Fibroblast of lung (primary cell): ENCODE measurements at places on chromosomes 12 and 14. TPM values are rescaled to one million over a fixed set of nuclear protein-coding genes. Genes with fewer than 3 reads are reported as not detected.

KRT79 gene
- not detected in 2 replicates for total RNA-seq

FOXN4 gene
- total RNA-seq, result not detected in 2 replicates

GALNT16 gene
- 8.5 and 9.6 TPM in 2 replicates for total RNA-seq

POU6F1 gene
- 3.3 and 4.8 TPM in 2 replicates for total RNA-seq

PTPRO gene
- 0.26 and 0.33 TPM in 2 replicates for total RNA-seq

SLC25A47 gene
- total RNA-seq, result under 0.01 TPM in 1 of 2 replicates, not detected in the other

CD69 gene
- total RNA-seq, result not detected in 2 replicates

FAM186B gene
- total RNA-seq, result 0.33 and 0.51 TPM in 2 replicates

SMIM41 gene
- total RNA-seq, result 2.0 and 2.1 TPM in 2 replicates

KRT6A gene
- not detected in 2 replicates for total RNA-seq

SLC38A4 gene
- 1.8 and 6.1 TPM in 2 replicates for total RNA-seq

FRMD6 gene
- 157 and 200 TPM in 2 replicates for total RNA-seq

- DNase-seq, result no peak
These were observed 1558.5 kb upstream of the TMEM132C start for GRCh38 chr12:126708492-126708896.

GRCh38 chr12:47340411-47341015 lies 260.8 kb upstream of the AMIGO2 start:
- DNase-seq, result no peak

DNA sequence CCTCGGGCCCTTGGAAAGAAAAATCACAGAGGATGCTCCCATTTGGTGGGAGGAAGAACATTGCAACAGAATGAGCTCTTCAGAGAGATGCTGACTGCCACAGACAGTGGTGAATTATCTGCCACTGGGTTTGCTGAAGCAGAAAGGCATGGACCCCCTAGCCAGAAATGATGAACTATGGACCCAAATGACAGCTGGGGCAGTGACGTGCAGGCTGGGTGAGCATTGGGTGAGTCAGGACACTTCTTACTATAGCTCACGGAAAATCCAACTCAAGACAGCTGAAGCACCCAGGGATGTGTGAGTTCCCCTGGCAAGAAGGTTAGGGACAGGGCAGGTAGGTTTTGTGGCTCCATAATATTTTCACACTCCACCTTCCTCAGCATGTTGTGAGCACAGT lies 993.2 kb downstream of the BCL11B start:
- DNase-seq, result no peak

DNA sequence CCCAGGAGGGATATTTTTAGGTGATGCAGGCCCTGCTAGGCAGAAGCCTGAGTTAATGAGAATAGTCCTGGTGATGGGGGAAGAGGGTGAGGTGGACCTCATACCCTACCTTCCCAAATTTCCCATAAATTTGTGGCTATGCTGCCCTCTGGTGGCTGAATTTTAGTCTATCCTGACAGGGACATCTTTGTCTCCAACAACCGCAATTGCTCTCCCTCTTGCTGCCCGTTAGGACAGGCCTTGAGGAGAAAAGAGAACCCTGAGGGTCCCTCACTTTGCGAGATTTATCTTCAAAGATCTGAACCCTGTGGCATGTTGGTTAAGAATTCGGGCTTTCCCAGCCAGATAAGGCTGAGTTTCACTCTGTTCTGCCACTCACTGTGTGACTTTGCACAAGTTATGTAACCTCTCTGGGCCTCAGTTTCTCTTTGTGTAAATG lies 9.8 kb upstream of the ZNF385A start:
- DNase-seq, result peak; percentile 34

DNA sequence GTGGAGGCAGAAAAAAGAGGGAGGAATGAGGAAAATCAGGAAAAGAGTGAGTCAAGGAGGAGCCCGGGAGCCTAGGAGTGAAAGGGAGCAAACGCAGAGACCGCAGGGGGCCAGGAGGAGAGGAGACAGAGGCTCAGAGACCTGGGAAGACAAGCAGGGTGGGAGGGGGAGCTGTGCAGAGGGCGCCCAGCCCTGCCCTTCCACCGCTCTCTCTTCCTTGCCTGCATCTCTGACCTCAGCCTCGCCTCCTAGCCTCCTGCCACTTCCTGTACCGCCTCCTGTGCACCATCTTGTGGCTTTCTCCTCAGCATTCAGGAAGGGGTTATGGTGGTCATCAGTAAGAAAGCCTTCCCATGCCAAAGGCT lies 1.3 kb downstream of the CLSTN3 start:
- no peak for DNase-seq

- peak; percentile 48 for DNase-seq
These were observed 28.4 kb upstream of the FOXN3 start for GRCh38 chr14:89445273-89445973.

DNA sequence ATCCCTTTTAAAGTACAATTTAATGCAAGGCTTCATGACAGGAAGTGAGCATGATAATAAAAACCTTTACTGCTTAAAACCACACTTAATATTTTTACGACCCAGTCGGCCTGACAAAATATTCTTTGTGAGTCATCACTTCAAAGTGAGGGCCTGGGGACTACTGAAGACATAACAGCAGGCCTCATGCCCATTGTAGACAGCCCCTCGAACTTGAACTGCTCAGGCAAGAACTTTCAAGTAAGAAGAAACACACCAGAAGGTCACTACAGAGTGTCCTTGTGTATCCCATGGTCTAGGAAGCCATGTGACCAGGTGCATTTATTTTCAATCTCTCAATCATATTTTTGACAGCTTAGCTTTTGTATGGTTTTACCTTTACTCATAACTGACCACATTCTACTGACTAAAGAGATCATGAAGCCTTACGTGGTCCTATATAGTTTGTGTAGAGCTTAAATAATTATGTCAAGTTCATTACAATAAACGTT lies 61.4 kb upstream of the MANSC4 start:
- DNase-seq, result peak; percentile 64

GRCh38 chr14:74836251-74836960 lies 39.5 kb downstream of the PROX2 start:
- peak; percentile 53 for DNase-seq

DNA sequence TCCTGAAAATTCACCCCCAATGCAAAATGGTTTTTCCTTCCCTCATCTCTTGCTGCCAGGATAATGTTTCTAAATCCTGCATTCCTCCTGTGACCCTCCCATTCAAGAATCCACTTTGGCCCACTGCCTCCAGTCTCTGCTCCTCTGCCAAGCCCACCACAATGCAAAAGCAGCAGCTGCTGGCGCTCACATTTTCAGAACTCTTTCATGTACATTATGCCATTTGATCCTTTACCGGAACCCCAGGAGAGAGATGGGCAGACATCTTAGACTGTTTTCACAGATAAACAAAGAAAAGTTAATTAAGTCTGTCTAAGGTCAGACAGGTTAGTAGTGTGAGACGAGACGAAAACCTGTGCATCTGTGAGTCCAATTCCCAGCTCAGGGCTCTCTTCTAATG lies 12.9 kb downstream of the LRIG3 start:
- DNase-seq, result peak; percentile 87

DNA sequence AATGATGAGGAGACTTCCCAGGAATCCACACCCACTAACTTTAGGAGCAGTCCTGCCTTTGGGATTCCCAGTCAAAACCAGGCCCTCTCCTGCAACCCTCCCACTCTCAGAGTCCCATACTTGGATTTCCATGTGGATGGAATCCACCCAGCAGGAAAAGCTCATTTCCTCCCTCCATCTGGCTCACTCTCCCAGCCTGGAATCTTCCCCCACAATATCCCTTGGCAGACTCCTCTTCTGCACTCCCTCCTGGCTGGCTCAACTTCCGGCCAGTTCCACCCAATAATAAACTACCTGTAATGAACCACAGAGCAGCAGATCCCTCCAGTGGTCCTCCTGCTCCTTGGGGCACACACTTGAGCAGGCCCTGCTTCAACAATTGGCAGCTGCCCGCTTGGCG lies 102.8 kb upstream of the EGLN3 start:
- peak; percentile 80 for DNase-seq

GRCh38 chr12:132116709-132117557 lies 27.2 kb downstream of the DDX51 start:
- DNase-seq, result no peak

- peak; percentile 35 for DNase-seq
These were observed 4.0 kb downstream of the RBM19 start for GRCh38 chr12:113961921-113962710.

- no peak for DNase-seq
These were observed 69.8 kb downstream of the HMGA2 start for GRCh38 chr12:65894088-65894487.

DNA sequence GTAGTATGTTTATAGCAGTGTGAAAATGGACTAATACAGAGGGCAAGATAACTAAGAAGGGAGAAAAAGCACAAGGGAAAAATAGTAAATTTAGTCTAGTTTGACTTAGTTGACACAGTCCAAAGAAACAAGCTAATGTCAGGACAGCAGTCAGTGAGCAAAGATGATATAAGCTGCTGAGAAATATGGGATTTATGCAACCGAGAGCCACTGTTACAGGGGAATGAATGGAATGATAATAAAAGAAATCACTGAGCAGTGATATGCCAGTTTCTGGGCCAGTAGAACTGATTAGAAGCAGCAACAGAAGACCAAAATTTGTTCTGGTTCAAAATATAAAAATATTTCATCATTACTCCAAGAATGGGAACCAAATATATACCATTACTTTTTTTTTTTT lies 60.1 kb downstream of the R3HDM2 start:
- DNase-seq, result peak; percentile 20

GRCh38 chr12:77163074-77164038 lies 98.0 kb upstream of the E2F7 start:
- peak; percentile 8 for DNase-seq

- DNase-seq, result no peak
These were observed 58.0 kb downstream of the ARL6IP4 start for GRCh38 chr12:123038486-123038885.

DNA sequence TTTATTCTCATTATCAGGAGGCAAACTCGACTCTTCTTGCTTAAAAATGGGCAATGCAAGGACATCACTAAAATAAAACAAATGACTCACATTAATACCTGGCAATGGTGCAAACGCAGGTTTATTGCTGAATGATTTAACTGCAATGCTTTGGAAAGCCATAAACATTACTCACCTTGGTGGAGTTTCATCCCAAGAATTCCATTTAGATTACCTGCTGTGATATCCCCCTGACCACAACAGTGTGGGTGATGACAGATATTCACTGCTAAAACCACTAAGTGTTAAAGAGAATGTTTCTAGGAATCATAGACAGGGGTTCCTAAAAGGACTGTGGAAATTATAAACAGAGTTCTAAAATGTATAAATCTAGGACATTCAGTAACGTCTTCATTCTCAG lies 35.3 kb upstream of the CSRNP2 start:
- DNase-seq, result no peak

DNA sequence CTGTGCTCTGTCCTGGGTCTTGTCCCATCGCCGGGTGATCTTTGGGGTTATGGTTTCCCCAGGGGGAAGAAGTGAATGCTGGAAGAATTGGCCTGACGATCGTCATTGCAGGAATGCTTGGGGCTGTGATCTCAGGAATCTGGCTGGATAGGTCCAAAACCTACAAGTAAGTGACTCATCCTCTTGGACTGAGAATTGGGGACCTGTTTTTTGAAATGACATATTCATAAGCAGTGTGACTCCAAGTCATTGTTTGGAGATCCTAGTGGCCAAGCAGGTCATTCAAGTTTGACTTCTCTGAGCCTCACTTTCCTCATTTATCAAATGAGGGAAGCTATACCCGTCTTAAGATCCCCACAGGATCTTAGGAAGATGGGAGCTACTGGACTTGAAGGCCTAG lies 25.8 kb downstream of the ERG28 start:
- no peak for DNase-seq

DNA sequence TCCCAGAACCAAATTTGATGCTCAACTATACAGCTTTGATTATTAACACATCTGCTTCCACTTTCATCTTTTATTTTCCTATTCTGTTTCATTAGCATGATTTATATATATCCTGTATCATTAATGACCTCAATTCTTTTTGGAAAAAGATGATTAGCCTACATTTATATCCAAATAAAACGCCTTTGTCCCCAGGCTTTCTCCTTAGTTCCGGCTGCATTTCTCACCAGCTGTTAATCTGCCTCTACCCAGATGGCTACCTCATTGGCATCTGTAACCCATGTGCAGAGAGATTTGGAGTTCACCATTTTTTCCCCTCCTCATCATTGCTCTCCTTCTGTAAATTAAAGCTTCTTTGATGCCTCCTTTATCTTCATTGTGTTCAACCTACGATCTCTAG lies 336.8 kb upstream of the RGS6 start:
- no peak for DNase-seq

- DNase-seq, result peak; percentile 2
These were observed 196.3 kb downstream of the PAX9 start for GRCh38 chr14:36857842-36858445.

GRCh38 chr12:48927261-48927660 lies 2.0 kb upstream of the FKBP11 start:
- DNase-seq, result peak; percentile 63

DNA sequence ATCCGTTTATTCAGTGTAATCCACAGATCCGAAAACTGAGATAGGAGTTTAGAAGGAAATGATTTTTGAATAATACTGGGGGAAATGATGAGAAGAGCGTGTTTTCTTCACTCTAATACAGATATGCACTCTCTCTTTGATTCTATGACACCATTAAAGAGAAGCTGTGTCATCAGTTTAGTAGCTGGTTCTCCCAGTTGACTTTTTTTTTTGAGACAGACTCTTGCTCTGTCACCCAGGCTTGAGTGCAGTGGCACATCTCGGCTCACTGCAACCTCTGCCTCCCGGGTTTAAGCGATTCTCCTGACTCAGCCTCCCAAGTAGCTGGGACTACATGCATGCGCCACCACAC lies 48.4 kb upstream of the EML1 start:
- no peak for DNase-seq

DNA sequence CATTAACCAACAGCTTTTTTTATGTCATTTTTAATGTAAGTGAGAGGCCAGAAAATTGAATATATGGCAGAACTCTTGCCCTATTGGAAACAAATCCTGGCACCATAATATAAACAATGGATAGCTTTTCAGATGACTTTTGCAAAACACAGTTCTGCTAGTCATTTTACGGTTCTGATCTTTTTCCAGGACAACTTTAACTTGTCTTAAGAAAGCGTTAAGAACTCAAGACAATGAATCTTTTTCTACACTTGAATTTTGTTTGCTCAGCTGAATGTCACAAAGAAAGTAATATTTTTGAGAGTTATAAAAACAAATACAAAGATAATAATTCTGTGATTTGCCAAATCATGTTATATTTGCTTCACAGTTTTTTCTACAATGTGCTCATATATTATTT lies 13.2 kb downstream of the KERA start:
- no peak for DNase-seq

DNA sequence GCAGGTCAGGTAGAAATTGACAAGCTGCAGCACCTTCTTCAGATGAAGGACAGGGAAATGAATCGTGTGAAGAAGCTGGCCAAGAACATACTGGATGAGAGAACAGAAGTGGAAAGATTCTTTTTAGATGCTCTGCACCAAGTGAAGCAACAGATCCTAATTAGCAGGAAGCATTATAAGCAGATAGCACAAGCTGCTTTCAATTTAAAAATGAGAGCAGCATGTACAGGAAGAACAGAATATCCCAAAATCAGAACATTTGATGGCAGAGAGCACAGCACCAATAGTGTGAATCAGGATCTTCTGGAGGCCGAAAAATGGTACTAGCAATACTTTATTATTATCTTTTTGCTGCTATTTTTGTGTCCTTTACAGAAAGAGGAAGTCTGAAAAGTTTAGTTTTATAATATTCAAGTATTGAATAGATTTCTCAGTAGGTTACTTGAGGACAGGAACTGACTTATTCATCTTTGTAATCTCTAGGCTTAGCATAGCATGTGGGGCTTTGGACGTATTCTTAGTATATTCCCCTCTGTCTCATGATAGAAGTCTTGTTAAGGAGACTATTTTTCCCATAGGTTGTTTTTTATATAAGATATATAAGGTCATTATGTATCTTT lies 30.8 kb downstream of the BBOF1 start:
- DNase-seq, result no peak
